ENCODE measurements at places on chromosomes 2 and 18.

- no peak for DNase-seq
Measured at GRCh38 chr2:161971551-161971950, 102.5 kb downstream of the DPP4 start.

- DNase-seq: peak; percentile 18
Measured at GRCh38 chr2:205477016-205477705, 205.1 kb upstream of the NRP2 start.

DNA sequence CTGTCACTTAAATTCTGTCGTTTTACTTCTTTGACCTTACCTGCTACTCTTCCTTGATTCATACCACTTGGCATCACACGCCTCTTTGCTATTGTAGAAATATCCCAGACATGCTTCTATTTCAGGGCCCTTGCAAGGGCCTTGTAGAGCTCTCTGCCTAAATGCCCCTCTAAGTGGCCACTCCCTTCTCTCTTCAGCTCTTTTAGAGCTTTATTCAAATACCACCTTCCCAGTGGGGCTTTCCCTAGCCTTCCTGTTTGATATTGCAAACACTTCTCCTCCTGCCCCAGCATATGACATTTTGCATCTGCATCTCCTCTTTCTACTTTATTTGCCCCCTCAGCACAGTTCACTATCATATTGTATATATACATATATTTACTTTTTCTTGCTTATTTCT lies 54.0 kb downstream of the PELI1 start:
- DNase-seq: no peak

- no peak for DNase-seq
Measured at GRCh38 chr2:15559379-15560139, 1.6 kb downstream of the NBAS start.

DNA sequence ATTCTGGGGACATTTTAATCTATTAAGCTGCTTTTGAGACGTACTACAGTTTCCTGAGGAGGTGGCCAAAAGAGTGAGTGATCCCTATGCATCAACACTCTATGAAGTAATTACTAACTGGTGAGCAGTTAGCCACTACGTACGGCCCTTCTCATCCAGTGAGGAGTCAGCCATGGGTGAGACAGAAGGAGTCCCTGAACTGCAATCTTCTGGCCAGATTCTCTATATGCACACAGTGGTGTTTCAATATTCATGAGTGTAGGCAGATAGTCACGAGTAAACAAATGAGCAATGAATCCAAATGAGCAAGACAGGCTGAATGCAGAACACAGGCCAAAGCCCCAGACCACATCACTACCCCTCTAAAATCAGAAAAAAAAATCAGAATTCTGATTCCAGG lies 29.8 kb upstream of the TMEM214 start:
- DNase-seq: no peak

- DNase-seq: no peak
Measured at GRCh38 chr2:191526536-191526935, 151.4 kb upstream of the NABP1 start.

GRCh38 chr2:84925336-84925723 lies 19.9 kb downstream of the TMSB10 start:
- no peak for DNase-seq

GRCh38 chr2:28590496-28591301 lies 94.8 kb downstream of the PLB1 start:
- no peak for DNase-seq

- DNase-seq: no peak
Measured at GRCh38 chr18:66601649-66602048, 2.2 kb downstream of the CDH19 start.

Data from AG10803 (cell line).